Thoracic aorta endothelial cell (primary cell): ENCODE measurements at places on chromosomes 13 and 19. TPM values are rescaled to one million over a fixed set of nuclear protein-coding genes. Genes with fewer than 3 reads are reported as not detected.

SLC25A23 gene
- 31.8 and 32.2 TPM in 2 replicates for total RNA-seq

ADM5 gene
- 0.72 and 0.80 TPM in 2 replicates for total RNA-seq

MEF2B gene
- total RNA-seq = 0.13 TPM in 1 of 2 replicates, not detected in the other

ZNF470 gene
- total RNA-seq = 3.5 and 3.7 TPM in 2 replicates

SLC6A16 gene
- 0.65 and 1.3 TPM in 2 replicates for total RNA-seq

PRKCG gene
- under 0.01 and 0.22 TPM in 2 replicates for total RNA-seq

DIAPH3 gene
- total RNA-seq = 52.3 and 59.7 TPM in 2 replicates

STARD13 gene
- 29.0 and 42.8 TPM in 2 replicates for total RNA-seq

KBTBD6 gene
- 12.5 and 14.3 TPM in 2 replicates for total RNA-seq
